ENCODE measurements at places on chromosomes 6 and 20.
A peak's percentile ranks its signal among the peaks of the same experiment; 100 is the strongest.

- no peak for DNase-seq
Observed at GRCh38 chr6:12719017-12719416, 2.5 kb downstream of the PHACTR1 start.

GRCh38 chr6:26053992-26054780 lies 33.0 kb upstream of the HFE start:
- DNase-seq: no peak

DNA sequence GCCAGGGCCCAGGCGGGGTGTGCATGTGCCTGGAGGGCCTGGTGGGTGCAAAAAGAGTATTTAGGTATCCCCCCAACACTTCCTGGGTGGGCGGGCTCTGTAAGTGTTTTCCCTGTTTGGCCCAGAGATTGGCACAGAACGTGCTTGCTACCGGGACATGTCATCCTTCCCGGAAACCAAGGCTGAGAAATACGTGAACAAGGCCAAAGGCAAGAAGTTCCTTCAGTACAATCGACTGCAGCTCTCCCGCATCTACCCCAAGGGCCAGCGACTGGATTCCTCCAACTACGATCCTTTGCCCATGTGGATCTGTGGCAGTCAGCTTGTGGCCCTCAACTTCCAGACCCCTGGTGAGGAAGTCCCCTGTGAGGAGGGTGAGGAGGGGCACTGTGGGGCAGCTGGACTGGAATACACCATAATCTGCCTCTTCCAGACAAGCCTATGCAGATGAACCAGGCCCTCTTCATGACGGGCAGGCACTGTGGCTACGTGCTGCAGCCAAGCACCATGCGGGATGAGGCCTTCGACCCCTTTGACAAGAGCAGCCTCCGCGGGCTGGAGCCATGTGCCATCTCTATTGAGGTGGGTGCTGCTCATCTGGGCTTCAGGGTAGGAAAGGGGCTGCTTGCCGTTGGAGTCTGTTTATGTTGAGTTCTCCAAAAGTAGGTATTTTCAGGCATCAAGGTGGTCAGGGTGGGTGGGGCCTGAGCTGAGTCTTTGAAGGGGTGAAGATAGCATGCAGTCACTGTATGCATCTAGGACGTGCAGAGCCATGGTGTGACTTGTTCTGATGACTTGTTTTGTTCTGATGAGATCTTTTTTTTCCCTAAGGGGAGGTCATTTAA lies 35.2 kb downstream of the PLCG1 start:
- no peak for DNase-seq

- DNase-seq: no peak
Observed at GRCh38 chr6:74912234-74912633, 293.6 kb downstream of the COL12A1 start.

DNA sequence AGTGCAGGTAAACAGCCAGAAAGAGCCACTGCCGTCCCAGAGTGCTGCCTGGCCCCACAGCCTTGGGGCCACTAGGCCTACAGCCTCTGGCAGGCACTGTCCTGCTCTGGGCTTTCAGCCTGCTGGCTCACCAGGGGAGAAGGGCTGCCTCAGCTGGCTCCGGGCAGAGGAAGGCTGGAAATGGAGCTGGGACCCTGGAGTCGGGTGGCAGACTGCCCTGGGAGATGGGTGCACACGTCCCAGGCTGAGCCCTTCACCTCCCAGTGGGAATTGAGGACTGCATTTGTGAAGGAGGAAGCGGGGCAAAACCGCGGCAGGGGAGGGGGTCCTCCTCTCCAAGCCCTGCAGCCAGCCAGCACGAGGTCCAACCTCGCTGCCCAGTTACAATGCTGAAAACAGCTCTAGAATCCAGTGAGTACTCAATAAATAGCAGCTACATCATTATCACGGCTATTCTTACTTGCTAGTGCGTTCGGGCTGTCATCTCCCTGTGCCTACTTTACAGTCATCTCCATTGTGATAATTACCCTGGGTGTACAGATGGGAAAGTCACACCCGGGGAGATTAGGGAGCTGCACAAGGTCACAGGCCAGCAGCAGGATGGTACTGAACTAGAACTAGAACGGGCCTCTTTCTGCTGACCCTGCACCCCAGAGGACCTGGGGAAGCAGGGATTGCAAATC lies 13.1 kb downstream of the ACSS1 start:
- DNase-seq: no peak

DNA sequence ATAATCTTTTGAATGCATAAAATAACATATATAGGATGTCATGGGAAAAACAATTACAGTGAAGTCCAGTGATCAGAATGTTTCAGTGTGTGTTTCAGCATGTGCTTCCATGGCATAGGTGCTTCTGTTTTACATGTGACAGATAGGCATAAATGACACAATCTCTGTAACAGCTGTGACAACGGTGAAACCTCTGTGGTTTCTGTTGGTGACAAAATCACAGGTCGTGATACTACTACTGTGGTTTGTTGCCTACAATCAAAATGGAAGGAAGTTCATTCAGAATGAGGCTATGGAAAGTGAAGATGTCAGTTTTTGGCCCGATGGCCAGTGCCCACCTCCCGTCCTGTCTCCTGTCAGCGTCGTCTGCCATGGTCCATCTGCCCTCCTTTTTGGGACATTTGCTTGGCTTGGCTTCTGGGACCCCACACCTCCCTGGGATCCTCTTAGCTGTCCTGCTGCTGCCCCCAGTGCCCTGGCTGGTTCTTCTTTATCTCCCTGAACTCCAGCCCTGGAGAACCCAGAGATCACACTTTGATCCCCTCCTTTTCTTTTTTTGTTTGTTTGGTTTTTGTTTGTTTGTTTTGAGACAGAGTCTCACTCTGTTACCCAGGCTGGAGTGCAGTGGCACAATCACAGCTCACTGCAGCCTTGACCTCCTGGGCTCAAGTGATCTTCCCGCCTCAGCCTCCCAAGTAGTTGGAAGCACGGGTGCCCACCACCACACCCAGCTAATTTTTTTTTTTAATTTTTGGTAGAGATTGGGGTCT lies 79.3 kb upstream of the NAA20 start:
- DNase-seq: no peak

DNA sequence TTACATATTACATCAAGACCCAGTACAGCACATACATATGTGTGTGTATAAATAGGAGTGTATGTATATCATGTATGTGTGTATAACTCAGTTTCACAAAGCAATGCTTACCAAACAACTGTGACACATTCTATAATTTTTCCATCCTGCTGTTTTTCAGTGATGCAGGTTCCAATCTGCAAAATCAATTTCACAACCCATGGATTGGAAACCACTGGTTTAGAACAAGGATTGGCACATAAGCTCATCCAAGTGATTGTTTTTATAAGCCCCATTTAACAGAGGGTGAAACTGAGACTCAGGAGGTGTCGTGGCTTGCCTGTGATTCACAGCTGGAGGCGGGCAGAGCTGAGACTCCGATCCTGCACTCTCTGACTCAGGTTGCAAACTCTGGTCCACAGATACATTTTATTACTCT lies 158.2 kb downstream of the ZMYND8 start:
- no peak for DNase-seq

GRCh38 chr6:92180090-92180489 lies 1239.3 kb downstream of the EPHA7 start:
- peak; percentile 67 for DNase-seq

- no peak for DNase-seq
Observed at GRCh38 chr6:14095437-14095836, 22.1 kb upstream of the CD83 start.

- no peak for DNase-seq
Observed at GRCh38 chr6:20169119-20169557, 43.1 kb downstream of the MBOAT1 start.

GRCh38 chr20:33110147-33110825 lies 30.8 kb downstream of the BPIFB4 start:
- no peak for DNase-seq

- no peak for DNase-seq
Observed at GRCh38 chr6:113102761-113103160, 754.4 kb upstream of the MARCKS start.

- DNase-seq: no peak
Observed at GRCh38 chr6:108476376-108476775, 84.3 kb upstream of the FOXO3 start.

GRCh38 chr6:35320031-35320410 lies 22.3 kb upstream of the PPARD start:
- no peak for DNase-seq

DNA sequence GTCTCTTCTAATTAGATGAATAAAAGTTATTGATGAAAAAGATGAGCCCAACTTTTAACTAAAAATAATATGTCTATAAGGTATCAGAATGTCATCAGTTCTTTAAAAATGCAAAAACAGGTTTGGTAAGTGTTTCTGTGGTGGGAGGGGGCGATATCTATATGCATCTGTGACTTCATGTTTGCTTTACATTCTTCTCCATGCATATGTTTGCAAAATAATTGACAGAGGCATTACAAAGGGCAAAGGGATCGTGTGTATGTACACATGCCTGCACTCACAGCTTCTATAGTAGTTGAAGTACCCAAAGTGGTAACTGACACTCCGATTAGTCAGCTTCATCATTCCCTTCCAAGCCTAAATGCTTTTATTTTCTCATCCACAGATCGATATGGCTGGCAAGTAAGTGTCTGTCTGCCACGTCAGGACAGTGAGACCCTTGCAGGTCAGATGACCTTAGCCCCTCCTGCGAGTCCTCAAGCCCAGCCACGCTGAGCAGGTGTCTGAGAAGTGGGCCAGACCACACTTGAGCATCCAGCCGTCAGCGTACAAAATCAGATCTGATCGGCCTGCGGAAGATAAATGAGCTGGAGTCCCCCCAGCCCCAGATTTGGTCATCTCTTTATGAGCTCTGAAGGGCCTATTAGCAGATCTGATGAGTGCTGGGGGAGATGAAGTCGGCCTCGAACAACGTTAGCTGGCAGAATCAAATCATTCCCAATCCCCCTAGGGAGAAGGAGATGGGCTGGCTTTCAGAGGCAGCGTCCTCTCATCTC lies 369.1 kb downstream of the MAFB start:
- DNase-seq: peak; percentile 54

DNA sequence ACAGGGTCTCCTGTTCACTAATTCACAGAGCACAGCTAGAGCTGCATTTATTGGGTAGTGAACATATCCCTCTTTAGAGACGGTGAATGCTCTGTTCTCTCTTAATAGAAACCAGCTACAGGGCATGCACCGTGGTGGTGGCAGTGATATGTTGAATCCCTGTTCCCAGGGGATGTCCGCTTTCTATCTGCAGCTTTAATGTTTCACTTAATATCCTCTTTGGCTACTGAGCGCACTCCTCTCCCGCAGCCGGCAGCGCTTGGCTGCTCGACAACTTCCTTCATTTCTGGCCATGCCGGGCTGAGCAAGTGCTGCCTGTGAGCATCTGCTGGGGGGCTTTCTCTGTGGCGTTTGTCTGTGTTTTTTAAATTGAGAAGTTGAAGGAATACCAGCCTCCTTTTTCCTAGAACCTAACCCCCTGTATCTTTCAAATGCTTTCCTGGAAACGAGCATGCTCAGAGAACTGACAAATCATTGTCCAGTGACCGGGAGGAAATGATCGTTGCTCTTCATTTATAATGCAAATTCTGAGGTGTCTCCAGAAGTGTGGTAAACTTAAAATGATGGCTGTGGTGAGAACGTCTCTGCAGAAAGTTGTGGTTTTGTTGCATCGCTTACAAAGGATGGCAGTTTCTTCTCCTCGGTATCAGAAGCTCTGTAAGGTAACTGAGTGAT lies 297.9 kb downstream of the UTRN start:
- DNase-seq: peak; percentile 56

GRCh38 chr6:32255199-32256153 lies 31.6 kb upstream of the NOTCH4 start:
- DNase-seq: no peak

DNA sequence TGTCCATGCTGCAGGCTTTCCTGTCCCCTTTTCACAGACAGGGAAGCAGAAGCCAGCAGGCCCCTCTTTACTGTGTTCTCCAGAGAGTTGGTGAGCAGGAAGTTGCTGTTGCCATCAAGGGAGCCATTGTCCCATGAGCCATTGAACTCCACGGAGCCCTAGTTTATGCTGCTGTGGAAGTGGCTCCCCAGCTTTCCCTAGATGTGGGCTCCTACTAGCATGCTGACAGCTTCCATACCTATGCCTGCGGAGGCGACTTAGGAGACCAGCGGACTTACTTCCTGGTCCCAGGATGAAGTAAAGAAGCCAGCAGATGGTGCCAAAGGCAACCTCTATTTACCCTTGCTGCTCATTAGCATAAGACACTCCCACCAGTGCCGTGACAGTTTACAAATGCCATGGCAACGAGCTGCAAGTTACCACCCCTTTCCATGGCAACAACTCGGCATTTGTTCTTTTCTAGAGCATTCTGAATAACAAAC lies 30.8 kb upstream of the FKBP1A start:
- peak; percentile 84 for DNase-seq

DNA sequence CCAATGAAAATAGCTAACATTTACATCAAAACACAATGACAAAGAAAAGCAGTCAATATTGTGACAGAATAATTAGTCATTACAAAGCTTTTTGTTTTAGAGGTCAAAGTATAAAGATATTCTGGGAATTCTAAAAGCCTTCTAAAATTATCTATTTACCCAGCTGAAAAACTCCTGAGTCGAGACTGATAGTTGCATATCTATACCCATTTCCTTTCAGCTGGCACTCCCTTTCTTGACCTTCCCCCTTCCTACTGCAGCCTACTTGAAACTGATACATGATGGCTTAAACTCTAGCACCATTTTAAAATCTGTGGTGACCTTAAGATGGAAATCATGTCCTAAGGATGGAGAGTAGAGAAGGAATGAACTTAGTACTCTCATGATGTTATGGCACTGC lies 38.6 kb downstream of the LMBRD1 start:
- DNase-seq: no peak

DNA sequence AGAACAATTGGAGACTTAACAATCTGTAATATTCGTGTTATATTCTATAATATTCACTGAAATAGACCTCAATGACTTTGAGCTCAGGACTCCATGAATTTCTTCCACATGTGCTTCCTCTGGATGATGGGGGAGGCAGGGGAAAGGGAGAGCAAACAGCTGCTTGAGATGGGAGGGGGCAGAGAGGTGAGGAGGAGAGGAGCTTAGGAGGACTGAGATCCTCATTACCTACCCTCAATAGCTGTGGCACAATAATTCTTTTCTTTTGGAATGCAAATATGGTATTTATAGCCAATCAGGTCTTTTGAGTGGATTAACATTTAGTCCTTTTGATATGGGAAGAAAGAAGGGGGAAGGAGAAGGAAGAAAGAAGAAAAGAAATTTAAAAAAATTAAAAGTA lies 64.1 kb upstream of the ZNF217 start:
- DNase-seq: no peak

DNA sequence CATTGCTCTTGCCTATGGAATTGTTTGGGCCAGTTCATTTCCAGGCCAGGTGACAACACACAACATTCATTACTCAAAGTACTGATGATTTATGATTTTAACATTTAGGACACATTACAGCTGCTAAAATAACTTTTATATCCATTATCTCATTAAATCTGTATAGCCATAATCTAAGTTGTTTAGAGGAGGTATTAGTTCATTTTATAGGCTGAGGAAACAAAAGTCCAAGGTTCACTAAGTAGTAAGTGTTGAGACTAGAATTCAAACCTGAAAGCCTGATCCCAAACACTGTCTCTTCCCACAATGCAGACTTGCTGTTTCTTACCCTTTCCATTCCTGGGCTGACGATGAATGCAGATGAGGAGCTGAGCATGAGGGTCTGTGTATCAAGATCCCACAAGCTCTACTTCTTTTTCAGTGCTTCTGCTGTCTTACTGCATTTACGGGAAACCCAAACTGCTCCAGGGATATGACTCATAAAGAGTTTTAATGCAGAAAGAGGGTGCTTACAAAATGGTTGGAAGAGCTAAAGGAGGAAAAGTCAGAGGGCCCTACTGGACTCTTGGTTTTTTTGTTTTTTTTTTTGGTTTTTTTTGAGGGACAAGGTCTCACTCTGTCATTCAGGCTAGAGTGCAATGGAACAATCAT lies 17.9 kb downstream of the TENT5A start:
- DNase-seq: no peak
